ENCODE measurements at places on chromosomes 1 and 21. TPM values are rescaled to one million over a fixed set of nuclear protein-coding genes. Genes with fewer than 3 reads are reported as not detected.

GRCh38 chr1:203359010-203359571, 8.2 kb upstream of the FMOD start:
- no peak overlapping the region for H3K27ac ChIP-seq
- no peaks in the 10 kb centered on the region for H3K4me1 ChIP-seq
- no peak overlapping the region for H3K4me3 ChIP-seq
- no peaks in the 10 kb centered on the region for H3K27me3 ChIP-seq
- DNase-seq: peak; percentile 41
- H3K36me3 ChIP-seq: no peaks in the 10 kb centered on the region

DNA sequence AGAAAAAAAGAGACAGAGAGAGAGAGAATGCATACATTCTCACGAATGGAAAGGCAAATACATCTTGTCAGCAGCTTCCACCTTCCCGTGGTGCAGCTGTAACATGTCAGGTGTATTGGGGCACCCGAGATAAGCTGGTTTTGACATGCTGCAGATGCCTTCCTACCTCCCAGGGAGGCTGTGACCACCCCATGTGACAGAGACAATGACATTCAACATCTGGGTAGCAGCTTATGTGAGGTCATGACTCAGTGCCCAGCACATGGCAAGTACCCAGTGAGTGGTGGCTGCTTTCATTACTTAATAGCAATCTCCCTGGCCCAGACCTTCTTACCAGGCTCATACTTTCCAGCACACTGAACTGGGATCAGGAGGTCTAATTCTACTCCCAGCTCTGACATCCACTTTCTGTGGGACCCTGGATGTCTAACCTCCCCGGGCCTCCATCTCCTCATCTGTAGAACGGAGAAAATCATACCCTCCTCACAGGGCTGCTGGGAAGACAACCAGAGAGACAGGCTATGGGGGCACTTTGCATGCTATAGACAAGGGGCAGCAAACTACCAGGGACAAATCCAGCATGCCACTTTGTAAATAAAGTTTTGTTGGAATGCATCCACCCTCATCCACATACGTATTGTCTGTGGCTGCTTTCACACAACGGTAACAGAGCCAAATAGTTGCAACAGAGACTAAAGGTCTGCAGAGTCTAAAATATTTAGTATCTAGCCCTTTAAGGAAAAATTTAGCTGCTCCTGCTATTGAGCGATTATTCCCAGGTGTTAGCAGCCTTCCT, 38.5 kb upstream of the ZBTB40 start:
- peaks cover 5% of the 10 kb centered on the region for H3K4me1 ChIP-seq
- H3K36me3 ChIP-seq: no peaks in the 10 kb centered on the region
- H3K4me3 ChIP-seq: no peak overlapping the region
- no peak overlapping the region for H3K27ac ChIP-seq

GRCh38 chr1:44543064-44543744, 131.1 kb downstream of the TMEM53 start:
- no peak for DNase-seq
- H3K27ac ChIP-seq: no peak overlapping the region
- no peak overlapping the region for H3K4me3 ChIP-seq
- no peaks in the 10 kb centered on the region for H3K27me3 ChIP-seq
- no peaks in the 10 kb centered on the region for H3K4me1 ChIP-seq

- no peaks in the 10 kb centered on the region for H3K27me3 ChIP-seq
- H3K4me1 ChIP-seq: no peaks in the 10 kb centered on the region
- no peak overlapping the region for H3K4me3 ChIP-seq
- H3K36me3 ChIP-seq: no peaks in the 10 kb centered on the region
These were observed 134.6 kb downstream of the TENT5C start for GRCh38 chr1:117740496-117740895.

DNA sequence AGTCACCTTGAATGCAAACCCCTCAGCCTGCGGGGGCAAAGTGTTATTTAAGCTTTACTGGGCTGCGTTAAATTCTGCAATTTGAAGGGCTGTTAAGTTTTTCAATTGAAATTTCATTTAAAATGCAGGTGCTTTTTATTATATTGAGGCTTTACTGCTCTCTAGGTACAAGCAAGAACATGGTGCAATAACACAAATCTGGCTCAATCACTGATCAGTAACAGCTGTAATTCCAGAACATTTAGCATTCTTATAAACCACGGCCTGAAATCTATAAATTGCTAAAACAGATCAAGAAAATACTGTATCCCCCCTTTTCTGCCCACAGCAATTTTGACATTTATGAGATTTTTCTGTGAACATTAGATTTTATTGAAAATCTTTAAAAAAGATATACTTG, 322.8 kb downstream of the KCTD3 start:
- H3K4me1 ChIP-seq: no peaks in the 10 kb centered on the region
- no peak overlapping the region for H3K27ac ChIP-seq
- no peak for DNase-seq

- DNase-seq: no peak
- H3K27me3 ChIP-seq: no peaks in the 10 kb centered on the region
- H3K4me1 ChIP-seq: no peaks in the 10 kb centered on the region
- no peaks in the 10 kb centered on the region for H3K36me3 ChIP-seq
These were observed 68.2 kb downstream of the POFUT2 start for GRCh38 chr21:45219517-45219916.

DNA sequence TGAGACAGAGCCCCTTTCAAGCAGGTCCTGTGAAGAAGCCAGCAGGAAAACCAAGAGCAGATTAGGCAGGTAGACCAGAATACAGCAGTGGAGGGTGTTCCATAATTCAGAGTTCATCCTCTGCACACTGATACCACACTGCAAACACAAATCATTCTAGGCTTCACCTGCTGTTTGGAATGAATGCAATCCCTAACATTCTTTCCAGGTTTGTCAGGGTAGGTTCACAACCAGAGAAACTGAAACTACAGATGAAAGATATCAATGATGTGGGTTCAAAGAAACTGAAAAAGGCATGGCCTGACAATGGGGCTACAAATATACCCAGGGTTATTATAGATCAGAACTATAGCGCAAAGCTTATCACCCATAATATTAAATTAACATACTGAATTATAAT, 8.9 kb upstream of the SGIP1 start:
- no peaks in the 10 kb centered on the region for H3K4me1 ChIP-seq
- no peak overlapping the region for H3K27ac ChIP-seq
- no peak overlapping the region for H3K4me3 ChIP-seq

DNA sequence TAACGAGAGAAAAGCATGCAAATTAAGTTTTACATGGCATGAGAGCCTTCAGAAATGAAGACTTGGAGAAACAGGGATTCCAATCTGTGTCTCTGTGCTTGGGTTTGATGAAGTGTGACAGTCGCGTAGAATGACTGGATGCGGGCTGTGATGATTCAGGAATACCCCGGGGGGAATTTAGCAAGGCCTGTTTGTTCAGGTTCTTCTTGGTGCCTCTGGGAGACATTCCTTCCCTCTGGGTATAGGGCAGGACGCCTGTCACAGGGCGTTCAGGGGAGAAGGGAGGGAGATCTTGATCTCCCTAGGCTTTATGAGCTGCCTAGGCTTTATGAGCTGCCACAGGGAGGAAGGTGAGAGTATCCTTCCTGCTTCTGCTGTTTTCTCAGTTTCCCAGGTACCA, 36.6 kb downstream of the DOP1B start:
- no peaks in the 10 kb centered on the region for H3K36me3 ChIP-seq
- DNase-seq: no peak
- peaks cover 6% of the 10 kb centered on the region for H3K4me1 ChIP-seq
- no peak overlapping the region for H3K4me3 ChIP-seq
- no peak overlapping the region for H3K27ac ChIP-seq

GRCh38 chr1:198655459-198656121, 16.8 kb downstream of the PTPRC start:
- H3K27me3 ChIP-seq: no peaks in the 10 kb centered on the region
- DNase-seq: no peak
- no peak overlapping the region for H3K4me3 ChIP-seq
- H3K27ac ChIP-seq: no peak overlapping the region
- no peaks in the 10 kb centered on the region for H3K4me1 ChIP-seq
- no peaks in the 10 kb centered on the region for H3K36me3 ChIP-seq

GRCh38 chr21:38802050-38803026, 3.4 kb upstream of the ETS2 start:
- no peak for DNase-seq
- H3K4me3 ChIP-seq: no peak overlapping the region
- H3K27me3 ChIP-seq: no peaks in the 10 kb centered on the region
- H3K4me1 ChIP-seq: peaks cover 4% of the 10 kb centered on the region

DNA sequence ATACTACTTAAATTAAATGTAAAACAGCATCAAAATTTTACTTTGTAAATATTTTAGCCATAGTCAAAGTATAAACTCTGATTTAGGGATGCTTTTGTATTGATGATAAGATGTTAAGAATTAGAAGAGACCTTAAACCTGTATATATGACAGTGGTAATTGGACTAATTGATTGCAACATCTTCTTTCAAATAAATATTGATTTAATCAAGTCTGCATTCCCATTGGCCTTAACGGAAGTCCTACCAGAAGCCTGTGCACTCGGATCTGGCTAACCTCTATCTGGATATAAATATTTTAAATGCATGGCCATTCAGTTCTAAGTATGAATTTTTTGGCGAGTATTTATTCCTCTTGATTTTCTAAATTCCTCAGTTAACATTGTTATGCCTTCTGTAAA, 856.1 kb downstream of the USP25 start:
- H3K36me3 ChIP-seq: no peaks in the 10 kb centered on the region
- no peak for DNase-seq
- H3K27ac ChIP-seq: no peak overlapping the region
- H3K4me3 ChIP-seq: no peak overlapping the region

GRCh38 chr1:19813643-19813960, 1.5 kb downstream of the RNF186 start:
- H3K36me3 ChIP-seq: no peaks in the 10 kb centered on the region

DNA sequence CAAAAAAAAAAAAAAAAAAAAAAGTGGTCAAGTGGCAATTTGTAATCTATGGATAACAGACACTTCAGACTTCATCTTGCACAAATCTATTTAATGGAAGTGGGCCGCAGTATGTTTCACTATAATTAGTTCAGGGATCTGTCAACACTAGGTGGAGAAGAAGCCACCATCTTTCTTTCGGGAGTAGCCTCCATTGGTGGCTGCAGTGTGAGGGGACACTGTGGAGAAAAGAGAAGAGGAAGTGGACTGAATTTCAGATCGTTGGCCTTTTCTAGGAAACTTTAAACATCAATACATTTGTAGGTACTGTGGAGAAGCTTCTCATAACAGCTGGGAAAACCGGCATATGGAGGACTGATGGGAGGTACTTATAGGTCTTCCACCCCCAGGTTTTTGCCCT, 8.0 kb upstream of the ELAPOR1 start:
- DNase-seq: no peak
- H3K4me3 ChIP-seq: no peak overlapping the region
- peaks cover 9% of the 10 kb centered on the region for H3K4me1 ChIP-seq

DNA sequence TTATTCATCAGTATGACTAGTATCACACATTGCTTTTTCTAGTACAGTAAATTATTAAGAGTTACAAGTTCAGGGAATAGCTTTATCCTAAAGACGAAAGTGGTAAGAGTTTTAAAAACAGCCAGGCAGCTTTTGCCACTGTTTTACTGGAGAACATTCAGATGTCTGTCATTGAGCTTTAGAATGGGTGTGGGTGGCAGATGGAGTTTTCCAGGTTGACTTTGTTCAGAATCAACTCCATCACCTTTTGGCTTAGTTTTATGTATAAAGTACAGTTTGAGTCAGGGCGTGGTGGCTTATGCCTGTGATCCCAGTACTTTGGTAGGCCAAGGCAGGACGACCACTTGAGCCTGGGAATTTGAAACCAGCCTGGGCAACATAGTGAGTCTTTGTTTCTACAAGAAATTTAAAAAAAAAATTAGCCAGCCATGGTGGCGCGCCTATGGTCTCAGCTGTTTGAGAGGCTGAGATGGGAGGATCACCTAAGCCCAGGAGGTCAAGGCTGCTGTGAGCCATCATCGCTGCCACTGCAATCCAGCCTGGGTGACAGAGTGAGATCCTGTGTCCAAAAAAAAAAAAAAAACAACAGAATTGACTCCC, 29.9 kb upstream of the PLEKHM2 start:
- H3K4me3 ChIP-seq: no peak overlapping the region
- no peaks in the 10 kb centered on the region for H3K4me1 ChIP-seq
- no peaks in the 10 kb centered on the region for H3K27me3 ChIP-seq
- no peak overlapping the region for H3K27ac ChIP-seq
- DNase-seq: no peak

- H3K4me1 ChIP-seq: no peaks in the 10 kb centered on the region
- no peak overlapping the region for H3K27ac ChIP-seq
- no peak for DNase-seq
- H3K36me3 ChIP-seq: no peaks in the 10 kb centered on the region
- no peaks in the 10 kb centered on the region for H3K27me3 ChIP-seq
These were observed 49.2 kb upstream of the TEKT2 start for GRCh38 chr1:36034692-36035091.

- H3K4me3 ChIP-seq: no peak overlapping the region
- no peak for DNase-seq
- peaks cover 5% of the 10 kb centered on the region for H3K4me1 ChIP-seq
- H3K36me3 ChIP-seq: no peaks in the 10 kb centered on the region
- H3K27ac ChIP-seq: no peak overlapping the region
These were observed 98.0 kb downstream of the KCNJ15 start for GRCh38 chr21:38354746-38355145.

GRCh38 chr1:43473463-43473862, 19.7 kb upstream of the HYI start:
- DNase-seq: no peak
- no peak overlapping the region for H3K4me3 ChIP-seq
- no peak overlapping the region for H3K27ac ChIP-seq

- H3K36me3 ChIP-seq: no peaks in the 10 kb centered on the region
- peak; percentile 73 for DNase-seq
- H3K4me3 ChIP-seq: peak overlapping the region; percentile 45
- peaks cover 9% of the 10 kb centered on the region for H3K4me1 ChIP-seq
These were observed 552 bp downstream of the PLD5 start for GRCh38 chr1:242523719-242524570.

The TMEM200B gene
- total RNA-seq: 40.3 TPM

The STXBP3 gene
- total RNA-seq: 71.8 TPM

The C1orf141 gene
- 9.5 TPM for total RNA-seq

The MTARC1 gene
- total RNA-seq: 0.93 TPM

The EPHA8 gene
- 5.2 TPM for total RNA-seq

The ANKRD35 gene
- 1.7 TPM for total RNA-seq

The PTGFR gene
- 0.79 TPM for total RNA-seq

The DAP3 gene
- total RNA-seq: 286 TPM

The PRDX6 gene
- total RNA-seq: 376 TPM

The PSMG1 gene
- total RNA-seq: 113 TPM

All from testis (tissue), 5 donors.